Right hindlimb (tissue), 1 donor: ENCODE measurements at places on chromosomes 4 and X.

DNA sequence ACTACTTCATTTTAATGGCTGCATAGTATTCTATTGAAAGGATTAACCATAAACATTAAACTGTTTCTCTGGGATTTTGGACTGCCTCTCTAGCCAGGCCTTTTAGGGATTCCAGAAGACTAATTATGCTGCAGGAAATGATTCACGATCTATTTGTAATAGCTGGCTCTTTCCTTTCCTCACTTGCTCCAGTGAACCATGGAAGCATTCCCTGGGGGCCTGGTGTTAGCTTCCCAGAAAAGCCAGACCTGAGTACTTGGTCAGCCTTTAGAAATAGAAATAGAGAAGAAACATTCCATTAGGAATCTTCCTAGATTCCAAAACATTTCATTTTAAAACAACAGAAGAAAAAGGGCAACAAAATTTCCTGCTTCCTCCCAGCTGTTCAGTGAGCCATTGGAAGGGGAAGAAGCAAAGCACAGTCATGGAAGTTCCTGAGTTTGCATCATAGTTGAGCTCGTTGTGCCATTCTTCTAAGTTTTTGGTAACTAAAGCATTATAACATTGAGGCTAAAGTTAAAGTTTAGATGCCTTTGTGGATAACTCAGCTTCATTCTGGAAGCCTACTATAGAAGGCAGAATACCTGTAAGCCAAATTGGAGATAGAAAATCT is 83.5 kb downstream of the NPNT start:
- no peak for DNase-seq

- DNase-seq, result peak; percentile 85
These were observed 223.9 kb upstream of the ANKRD50 start for GRCh38 chr4:124936427-124936826.

DNA sequence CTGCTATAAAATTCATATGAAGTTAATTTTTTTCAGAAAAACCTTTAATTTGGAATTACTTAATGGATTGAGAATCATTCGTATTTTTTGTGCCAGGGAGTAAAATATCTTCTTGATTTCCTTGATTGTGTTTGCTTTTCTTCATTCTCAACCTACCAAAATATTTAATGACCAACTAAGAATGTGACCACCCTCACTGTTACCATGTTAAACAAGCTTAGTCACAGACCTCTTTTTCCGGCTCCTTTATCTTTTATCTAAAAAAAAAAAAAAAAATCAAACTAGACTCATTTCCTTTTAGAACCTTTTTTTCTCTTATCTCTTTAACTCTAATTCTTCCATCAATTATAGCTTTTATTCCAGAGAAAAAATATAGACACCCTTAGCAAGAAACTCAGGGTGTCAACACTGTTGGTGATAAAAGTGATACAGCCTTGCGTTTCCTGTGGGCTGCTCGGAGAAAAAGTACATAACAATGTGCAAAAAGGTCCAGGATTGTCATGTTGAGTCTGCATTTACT is 20.6 kb upstream of the HPGDS start:
- DNase-seq, result no peak

GRCh38 chrX:133594156-133594555 is 178.9 kb upstream of the GPC4 start:
- no peak for DNase-seq

- no peak for DNase-seq
These were observed 263.8 kb upstream of the NDST3 start for GRCh38 chr4:117770269-117771102.

- no peak for DNase-seq
These were observed 12.3 kb upstream of the ZFX start for GRCh38 chrX:24137192-24137591.

GRCh38 chr4:23779839-23780238 is 110.0 kb downstream of the PPARGC1A start:
- DNase-seq, result no peak

DNA sequence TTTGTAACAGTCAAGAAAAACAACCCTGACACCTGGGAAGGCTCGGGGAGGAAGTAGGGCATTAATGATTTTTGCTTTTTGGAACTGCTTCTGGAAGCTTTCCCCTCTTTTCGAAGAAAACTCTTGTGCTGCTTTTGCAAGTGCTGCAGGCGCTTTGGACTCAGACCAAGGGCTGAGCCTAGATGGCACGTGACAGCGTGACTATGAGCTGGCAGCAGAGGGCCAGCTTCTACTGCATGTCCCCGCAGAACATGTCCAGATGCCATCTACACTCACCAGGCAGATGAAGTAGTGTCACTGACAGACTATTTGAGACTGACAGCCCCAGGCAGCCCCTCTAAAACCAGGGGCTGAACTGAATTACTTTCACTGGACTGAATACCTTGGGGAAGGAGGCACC is 6.2 kb downstream of the NR0B1 start:
- peak; percentile 23 for DNase-seq

DNA sequence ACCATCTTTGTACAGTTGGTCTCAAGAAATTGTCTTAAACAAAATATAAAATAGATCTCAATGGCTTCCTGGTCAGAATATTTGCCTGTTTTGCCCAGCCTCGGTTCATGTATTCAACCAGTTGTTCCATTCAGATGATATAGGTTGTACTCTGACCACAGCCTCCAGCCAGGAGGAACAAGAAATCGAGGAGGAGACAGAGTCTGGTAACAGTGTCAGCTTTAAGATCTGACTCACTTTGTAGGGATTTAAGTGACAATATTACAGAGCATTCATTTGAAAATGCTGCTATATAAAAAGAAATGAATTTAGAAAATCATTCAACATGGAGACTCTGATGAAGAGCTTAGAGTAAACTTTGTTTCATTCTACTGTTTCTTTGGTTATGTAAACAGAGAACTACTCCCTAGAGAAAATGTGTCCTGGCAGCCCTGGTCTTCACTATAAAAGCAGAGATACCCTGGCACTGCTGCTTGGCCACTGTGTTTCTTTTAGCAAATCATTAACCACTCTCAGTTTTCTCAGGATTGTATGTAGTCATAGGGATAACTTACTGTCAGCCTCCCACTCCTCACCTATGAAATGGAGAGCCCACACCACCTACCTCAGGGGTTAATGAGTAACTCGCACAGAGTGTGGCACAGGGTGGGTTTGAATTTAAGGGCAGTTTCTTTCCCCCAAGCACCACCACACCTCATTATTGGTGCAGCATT is 53.5 kb downstream of the PAGE2 start:
- no peak for DNase-seq

DNA sequence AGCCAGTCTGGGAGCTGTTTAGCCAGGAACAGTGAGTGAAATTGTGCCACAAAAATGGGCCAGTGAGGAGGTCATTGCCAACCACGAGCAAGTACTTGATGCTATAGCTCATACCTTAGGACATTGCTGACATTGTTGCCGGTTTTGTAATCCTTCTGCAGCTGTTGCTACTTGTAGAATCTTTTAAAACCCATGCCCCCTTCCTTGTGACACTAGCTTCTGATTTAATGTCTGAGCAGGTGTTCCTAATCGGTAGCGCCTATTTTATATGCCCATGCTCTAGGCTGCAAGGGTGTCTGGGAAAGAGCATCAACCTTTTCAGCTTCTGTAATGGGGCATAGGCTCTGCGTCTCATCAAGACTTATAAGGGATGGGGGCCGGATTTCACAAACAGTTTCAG is 2.6 kb downstream of the POLA1 start:
- no peak for DNase-seq

GRCh38 chrX:41350150-41350975 is 16.4 kb downstream of the DDX3X start:
- DNase-seq, result no peak

DNA sequence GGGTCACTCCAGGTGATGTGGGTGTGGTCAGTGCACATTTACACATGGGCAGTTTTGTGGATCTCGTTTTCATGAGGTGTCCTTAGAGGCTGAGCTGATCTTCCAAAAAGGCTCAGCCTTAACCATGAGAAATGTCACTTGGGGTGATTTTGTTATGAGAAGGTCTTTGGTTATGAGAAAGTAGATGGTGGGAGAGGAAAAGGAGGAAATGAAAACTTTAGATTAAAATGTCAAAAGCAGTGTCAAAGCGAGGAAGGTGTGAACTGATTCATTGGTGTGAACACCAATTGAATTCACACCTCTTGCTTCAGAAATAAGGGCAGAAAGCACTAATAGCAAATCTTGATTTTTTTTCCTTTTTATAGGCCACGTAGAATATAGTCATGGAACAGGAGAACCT is 100.2 kb upstream of the ANXA3 start:
- no peak for DNase-seq

- no peak for DNase-seq
These were observed 32.9 kb downstream of the USP9X start for GRCh38 chrX:41118156-41118555.

- DNase-seq, result no peak
These were observed 334.6 kb downstream of the PCDH10 start for GRCh38 chr4:133483600-133484246.

GRCh38 chrX:141278306-141278705 is 36.0 kb upstream of the SPANXC start:
- no peak for DNase-seq

DNA sequence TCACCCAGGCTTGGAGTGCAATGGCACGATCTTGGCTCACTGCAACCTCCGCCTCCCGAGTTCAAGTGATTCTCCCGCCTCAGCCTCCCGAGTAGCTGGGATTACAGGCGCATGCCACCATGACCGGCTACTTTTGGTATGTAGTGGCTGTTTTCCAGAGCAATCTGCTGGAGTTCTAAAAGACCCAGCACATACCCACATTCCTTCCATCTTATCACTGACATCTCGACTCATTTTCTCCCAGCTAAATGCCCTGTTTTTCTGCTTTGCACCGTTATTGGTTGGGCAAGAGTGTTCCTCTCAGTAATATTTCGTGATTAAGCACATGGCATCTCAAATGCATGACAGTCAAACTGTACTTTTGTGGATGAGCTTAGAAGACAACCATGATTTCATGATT is 53.7 kb downstream of the PRKX start:
- no peak for DNase-seq

DNA sequence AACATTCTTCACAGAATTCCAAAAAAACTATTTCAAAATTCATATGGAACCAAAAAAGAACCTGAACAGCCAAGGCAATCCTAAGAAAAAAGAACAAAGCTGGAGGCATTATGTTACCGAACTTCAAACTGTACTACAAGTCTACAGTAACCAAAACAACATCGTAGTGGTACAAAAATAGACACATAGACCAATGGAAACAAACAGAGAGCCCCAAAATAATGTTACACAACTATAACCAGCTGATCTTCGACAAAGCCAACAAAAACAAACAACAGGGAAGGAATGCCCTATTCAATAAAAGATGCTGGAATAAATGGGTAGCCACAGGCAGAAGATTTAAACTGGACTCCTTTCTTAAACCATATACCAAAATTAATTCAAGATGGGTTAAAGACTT is 1189.6 kb downstream of the PCDH18 start:
- no peak for DNase-seq

DNA sequence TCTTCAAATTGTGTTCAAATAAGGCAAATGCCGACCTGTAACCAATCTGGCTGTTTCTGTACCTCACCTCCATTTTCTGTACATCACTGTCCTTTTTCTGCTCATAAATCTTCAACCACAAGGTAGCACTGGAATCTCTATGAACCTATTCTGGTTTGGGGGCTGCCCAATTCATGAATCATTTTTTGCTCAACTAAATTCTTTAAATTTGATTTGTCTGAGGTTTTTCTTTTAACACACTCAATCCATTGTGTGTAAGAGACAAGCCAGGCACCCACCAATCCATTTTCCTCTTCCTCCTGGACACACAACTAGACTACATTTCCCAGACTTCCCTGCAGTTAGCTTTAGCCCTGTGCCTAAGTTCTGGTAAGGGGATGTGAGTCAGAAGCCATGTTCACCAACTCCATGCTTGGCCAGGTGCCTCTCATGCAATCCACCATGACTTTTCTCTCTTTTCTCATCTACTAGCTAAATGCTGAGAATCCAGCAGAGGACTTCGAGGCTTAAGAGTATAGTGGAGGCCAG is 193.2 kb upstream of the KLF3 start:
- no peak for DNase-seq

GRCh38 chr4:52813546-52813945 is 48.6 kb upstream of the RASL11B start:
- peak; percentile 36 for DNase-seq

DNA sequence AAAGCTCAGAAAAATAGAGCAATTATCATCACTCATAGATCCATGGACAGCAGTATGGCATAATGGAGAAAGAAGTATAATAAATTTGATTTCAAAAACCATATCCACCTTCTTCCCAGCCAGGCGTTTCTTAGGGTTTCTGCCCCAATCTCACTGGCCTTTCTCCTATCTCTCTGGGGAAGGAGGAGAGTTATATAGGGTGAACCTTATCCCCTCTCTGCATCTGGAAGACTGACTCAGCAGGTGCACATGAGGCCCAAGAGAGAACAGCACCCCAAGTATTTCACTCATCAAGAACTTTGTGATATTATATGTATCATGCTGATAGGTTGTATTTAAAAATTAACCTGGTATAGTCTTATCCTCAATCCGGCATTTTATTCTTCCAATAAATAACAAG is 318.8 kb upstream of the RASGEF1B start:
- DNase-seq, result no peak

DNA sequence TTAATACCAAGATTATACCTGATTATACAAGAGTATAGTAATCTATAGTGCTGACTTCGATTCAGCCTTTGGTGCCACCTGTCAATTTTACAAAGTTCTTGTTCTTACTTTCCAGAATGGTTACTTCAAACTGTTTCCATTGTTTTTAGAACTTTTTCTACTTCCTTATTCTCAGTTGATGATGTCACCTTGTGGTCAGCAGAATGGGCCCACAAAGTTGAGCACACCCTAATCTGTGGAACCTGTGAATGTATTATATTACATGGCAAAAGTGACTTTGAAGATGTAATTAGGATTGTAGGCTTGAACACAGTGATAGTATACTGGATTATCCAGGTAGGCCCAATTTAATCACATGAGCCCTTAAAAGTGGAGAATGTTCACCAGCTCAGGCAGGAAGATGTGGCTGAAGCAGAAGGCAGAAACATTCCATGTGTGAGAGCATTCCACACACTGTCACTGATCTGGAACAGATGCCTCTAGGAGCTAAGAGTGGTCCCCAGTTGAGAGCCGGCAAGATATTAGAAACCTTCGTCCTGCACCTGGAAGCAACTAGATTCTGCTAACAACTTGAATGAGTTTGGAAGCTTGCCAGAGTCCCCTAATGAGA is 6.3 kb upstream of the SGMS2 start:
- no peak for DNase-seq

- peak; percentile 87 for DNase-seq
These were observed 48.6 kb downstream of the ACOX3 start for GRCh38 chr4:8391972-8392371.

GRCh38 chr4:105061136-105061696 is 85.5 kb upstream of the TET2 start:
- DNase-seq, result no peak

DNA sequence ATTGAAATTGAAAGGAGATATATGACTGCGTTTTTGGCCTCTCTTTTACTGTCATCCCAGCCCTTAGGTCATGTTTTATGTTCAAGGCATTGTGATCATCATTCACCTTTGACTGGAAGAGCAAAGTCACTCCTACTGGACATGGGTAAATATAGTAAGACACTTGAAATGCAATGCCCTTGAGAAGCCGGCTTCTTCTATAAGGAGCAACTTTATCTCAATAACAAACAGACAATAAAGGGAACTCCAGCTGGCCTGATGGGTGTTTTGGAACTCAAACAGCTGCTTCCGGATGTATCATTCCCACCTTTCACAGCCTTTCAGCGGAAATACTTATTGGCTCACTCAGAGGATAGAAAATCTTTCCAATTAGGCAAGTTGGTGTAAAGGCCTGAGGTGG is 65.1 kb upstream of the C4orf54 start:
- no peak for DNase-seq
